ENCODE measurements at places on chromosomes 16 and 17. TPM values are rescaled to one million over a fixed set of nuclear protein-coding genes. Genes with fewer than 3 reads are reported as not detected.

Gene FSCN2
- 0.99 TPM for total RNA-seq

Gene TMEM238L
- 0.30 TPM for total RNA-seq

Gene XAF1
- 19.4 TPM for total RNA-seq

DNA sequence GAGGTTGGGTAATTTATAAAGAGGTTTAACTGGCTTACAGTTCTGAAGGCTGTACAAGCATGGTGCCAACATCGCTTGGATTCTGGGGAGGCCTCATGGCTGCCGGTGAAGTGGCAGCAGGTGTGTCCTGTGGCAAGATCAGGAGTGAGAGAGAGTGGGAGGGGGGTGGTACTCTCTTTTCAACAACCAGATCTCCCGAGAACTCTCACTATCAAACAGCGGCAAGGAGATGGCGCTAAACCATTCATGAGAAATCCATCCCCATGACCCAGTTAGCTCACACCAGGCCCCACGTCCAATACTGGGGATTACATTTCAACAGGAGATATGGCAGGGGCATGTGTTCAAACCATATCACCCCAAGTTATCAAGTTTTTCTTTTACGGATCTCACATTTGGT lies 44.0 kb upstream of the CBX4 start:
- DNase-seq: no peak

DNA sequence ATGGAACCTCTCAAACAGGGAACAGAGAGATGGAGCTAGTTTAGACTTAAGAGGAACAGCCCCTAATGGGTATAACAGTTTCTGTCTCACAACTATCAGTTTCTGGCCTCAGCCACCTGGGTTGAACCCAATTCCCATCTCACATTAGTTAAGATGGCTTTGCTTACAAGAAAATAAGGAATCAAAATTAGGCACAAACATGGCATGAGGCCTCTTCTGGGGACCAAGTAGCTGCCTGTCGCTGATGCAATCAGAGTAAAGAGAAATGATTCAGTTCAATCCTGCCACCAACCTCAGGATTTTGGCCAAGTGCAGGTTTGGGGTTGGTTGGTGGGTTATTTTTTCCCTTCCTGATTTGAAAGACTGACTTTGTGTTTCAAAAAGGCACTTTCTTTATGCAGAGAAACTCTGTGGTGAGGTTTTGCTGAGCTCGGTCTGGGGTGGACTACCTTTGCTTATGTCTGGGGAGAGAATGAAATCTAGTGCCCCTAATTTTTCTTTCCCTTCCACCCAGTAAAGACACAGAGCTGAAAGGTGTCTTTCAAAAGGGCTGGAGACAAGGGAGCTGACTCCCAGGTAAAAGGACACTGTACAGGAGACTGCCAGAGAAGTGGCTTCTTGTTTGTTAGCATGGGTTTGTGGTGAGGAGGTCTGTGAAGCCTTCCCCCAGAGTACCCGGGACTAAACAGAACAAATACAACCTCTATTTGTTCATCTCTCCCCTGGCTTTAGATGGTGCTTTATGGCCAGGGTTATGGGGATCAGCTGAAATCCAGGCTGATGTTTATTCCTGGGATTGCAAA lies 44.8 kb upstream of the NFAT5 start:
- no peak for DNase-seq

All from skin of body (tissue), 3 donors.